ENCODE measurements at places on chromosomes 16 and 17.

- DNase-seq, result peak; percentile 59
These were observed 134.6 kb downstream of the GAS7 start for GRCh38 chr17:10063730-10064241.

DNA sequence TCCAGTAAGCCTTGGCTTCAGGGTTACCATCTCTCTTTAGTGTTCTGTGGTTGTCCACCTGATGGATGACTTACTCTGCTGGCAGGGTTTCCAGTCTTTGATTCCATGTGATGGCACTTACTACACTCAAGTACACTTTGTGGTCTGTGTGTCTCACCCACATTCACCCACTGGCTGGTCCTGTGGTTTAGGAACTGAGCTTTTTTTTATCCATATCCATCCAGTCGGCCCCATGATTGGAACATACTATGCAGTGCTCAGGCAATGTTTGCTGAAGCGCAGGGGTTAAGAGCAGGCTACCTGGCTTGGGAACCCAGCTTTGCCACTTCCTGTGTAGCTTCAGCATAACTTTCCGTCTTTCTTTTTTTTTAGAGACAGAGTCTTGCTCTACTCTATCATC, 2.8 kb upstream of the FUS start:
- peak; percentile 60 for DNase-seq

DNA sequence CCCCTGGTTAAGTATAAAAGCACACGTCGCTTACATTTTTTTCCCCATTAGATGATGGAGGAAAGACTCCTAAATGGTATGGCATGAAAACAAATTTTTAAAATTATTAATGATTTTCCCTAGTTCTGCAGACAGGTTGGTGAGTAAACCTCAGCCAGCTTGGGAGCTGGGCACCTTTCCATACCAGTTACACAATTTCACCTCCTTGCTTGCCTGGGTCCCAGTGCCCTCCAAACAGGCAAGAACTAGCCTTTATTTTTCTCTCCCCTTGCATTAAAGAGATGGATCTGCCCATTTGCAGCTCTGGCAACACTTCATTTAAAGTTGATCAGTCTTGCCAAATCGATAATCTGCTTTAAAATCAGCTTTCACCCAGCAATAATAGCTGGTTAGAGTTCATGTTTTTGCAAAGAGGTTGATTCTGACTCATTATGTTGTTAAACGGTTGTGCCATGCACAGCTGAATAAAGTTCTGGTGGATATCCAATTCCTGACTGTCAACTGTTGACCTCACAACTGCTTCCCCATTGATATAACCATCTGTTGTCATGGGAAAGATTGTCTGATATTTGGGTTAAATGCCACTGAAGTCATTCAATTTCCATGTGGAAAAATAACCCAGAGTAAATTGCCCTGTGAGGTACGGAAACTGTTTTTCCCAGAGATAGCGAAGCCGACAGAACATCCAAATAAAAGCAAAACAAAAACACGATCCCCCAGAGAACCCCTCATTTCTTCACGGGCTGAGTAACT, 1.3 kb downstream of the C17orf58 start:
- DNase-seq, result no peak

- DNase-seq, result no peak
These were observed 1.2 kb downstream of the ARHGAP17 start for GRCh38 chr16:25013751-25014499.

DNA sequence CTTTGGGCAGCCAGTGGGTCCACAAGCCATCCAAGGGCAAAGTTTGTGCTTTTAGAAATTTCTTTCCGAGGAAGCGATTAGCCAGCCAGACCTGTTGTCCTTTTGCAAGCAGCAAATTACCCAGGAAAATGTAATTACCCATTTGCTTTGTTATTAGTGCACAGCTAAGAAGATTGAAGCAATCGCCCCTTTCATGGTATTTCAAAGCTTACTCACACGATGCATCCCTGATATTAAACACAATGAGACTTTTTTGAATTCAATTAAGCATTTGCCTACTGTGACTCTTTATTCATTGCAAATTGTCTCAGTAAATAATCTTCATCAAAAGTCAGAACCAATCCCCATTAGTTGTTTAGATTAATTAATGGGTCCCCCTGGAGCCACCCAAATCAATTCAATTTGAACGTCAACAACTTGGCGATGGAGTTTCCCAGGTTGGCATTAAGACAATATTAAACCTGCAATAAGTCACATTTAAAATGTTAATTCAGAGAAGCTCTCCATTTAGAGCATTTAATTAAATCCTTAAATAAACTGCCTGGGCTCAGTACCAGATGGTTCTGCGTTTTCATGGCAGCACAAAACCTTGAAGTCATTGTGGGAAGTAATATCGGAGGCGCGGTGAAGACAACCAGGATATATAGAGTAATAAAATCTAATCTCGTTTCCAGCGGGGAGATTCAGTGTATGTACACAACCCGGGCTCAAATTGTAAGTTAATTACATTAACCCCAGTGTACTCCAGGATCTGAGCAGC, 366.2 kb upstream of the TNRC6C start:
- no peak for DNase-seq

GRCh38 chr16:76583945-76584344, 306.7 kb downstream of the CNTNAP4 start:
- DNase-seq, result no peak

DNA sequence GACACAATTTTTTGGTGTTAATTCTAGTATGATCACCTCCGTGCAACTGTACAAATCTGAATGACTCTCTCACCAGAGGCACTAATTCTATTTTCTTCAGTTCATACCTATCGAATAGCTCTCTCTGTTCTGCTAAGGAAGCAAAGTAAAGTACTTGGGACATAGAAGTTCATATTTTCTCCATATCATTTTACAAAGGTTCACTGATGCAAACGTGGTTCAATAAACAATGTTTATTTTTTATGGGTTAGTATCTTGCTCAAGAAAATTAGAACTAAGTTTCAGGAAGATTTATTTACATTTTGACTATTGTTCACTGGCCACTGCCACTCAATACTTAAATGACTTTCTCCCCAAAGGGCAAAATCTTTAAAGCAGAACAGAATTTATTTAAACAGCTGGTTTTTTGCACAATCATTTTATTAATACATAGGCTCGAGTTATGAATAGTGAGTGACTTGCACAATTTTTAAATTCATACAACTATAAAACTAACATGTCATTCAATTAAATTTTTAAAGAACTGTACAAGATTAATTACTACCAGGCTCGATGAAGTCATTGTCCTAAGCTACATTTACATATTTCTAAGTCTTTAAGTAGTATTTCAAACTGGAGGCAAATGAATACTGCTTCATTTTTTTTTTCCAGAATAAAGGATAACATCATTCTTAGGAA, 255.8 kb downstream of the C16orf95 start:
- no peak for DNase-seq

DNA sequence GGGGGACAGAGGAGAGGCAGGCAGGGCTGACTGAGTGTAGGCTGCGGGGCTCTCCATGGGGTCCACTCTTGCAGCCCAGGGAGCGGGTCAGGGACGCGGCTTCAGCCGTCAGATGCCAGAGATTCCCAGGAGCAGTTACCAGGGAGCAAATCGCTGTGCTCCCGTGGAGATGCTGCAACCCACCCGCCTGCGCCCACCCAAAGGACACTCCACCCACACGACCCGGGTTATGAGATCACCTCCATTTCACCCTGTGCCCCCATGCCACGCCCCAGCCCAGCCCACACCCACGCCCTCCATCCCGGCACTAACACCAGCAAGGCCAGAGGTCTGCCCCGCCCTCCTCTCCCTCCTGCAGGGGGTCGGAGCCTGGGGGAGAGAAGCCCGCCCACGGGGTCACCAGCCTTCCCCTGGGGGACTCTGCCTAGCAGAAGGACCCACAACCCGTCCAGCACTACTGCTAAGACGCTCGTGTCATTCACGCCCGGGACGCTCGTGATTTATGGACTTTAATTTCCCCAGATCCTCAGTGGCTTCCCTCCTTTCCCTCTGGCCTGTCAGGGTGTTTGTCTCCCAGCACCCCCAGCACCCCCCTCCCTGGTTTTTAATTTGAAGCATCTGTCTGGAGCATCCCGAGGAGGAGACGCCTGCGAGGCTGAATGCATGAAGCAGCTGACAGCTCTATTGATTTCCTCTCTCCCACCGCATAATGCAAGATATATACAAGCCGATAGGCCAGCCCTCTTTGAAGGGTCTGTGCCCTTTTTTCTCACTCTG, 6.7 kb upstream of the RPL38 start:
- DNase-seq, result no peak

DNA sequence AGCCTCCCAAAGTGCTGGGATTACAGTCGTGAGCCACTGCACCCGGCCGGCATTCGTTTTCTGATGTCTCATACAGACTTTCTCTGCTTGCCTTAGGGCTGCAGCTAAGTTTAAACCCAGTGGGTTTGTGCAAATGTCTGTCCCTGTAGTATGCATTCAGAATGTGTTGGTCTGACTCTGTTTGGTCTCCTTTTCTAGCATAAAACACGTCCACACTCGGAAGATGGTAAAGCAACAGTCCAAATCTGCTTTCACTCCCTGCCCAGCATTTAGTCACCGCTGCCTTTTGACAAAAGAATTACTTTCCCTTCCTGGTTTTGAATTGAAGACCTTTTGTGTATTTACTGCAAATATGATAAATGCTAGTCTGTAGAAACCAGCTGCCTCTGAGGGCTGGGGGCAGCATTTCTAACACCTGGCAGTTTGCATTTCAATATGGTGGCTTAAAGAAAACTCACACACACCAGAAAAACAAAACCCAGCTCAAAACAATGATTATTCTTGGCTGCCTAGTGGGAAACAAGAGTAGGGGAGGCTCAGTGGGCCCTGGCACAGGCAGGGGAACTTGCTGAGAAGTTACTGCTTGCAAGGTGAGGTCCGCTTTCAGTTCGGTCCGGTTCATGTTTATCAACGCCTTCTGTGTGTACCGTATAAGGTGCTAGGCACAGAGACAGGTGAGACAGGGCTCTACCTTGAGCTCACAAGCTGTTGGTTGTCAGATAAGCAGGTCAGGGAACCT, 56.9 kb downstream of the MSI2 start:
- no peak for DNase-seq

DNA sequence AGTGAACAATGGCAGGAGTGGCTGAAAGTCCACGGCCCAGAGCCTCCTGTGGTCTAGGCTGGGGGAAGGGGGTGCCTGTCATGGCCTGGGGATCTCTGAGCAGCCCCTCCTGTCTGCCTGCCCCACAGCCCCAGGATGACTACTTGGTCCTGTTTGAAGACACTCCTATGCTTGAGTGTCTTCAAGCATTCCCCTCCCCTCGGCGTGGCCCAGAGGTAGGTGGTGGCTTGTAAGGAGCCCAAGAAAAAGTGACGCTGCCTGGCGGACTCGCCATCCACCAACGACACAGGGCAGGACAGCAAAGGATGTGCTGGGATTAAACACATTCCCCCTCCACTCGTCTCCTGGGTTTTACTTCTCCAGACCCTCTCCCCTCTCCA, 5.7 kb downstream of the SULT1A1 start:
- no peak for DNase-seq

DNA sequence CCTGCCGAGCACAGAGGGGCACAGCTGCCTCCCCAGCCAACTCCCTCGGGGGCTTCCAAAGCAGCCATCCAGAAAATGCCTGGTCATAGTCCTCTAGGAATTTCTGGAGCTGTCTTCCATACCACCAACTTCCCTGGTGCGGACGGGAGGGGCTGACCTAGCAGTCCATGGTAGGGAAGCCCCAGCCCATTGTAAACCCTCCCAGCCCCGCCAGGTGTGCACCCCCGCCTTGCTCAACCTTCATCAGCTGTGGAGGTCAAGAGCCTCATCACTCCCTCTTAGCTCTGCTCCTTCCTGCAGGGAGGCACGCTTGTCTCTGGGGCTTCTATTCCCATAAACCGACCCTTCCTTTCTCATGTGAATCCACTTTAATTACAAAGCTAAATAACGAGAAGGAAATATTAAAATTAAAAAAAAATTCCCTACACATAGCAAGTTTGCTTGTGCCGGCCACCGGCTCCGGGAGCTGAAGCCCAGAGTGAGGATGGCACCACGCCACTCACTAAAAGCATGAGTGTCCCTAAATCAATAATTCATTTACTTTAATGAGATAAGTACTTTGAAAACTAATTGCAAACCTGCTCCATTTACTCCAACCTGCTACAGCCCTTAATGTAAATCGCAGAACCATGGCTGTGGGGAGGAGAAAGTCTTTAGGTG, 181.4 kb downstream of the ENGASE start:
- DNase-seq, result no peak

- DNase-seq, result no peak
These were observed 5.1 kb downstream of the CEMP1 start for GRCh38 chr16:2526135-2526534.

DNA sequence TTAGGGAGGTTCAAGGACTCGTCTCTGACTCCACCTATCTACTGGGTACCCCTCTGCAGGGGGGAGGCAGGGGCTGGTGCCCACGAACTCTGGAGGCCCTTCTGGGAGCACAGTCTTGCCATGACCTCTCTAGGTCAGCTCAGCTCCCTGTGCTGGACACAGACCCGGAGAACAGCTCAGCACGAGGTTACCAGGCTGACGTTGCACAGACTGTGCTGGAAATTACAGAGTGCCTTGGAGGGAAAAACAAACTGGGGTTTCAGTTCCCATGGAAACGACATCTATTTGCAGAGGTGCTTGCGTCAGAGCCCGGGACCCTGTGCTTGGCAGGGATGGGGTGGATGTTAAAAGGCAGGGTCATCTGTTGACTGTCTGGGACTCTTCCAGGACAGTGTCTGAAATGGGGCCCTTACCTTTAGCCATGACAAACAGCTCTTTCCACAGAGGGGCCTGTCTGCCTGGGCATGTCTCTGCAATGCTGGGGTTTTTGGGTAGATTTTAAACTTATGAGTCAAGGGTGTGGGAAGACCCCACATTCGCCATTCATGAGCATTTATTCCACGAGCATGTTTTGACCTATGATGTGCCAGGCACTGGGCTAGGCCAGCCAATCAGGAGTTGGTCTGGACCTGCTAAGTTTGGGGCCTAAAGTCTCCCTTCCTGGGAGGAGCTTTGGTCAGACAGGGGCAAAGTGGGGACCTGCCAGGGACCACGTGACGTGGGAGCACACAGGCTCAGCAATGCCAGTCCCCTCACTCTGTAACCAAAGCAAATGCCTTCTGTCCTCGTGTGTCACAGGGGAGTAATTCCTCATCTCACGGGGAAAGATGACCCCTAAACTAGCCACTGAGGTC, 22.5 kb downstream of the CCR7 start:
- DNase-seq, result peak; percentile 80

DNA sequence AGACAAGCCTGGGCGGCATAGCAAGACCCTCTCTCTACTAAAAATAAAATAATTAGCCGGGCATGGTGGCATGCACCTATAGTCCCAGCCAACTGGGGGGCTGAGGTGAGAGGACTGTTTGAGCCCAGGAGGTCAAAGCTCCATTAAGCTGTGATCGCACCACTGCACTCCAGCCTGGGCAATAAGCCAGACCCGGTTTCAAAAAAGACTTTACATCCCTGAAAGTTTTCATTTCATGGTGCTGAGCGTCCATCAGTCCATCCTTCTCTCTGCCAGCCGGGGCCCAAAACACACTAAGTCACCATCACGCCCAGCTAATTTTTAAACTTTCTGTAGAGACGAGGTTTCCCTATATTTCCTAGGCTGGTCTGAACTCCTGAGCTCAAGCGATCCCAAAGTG, 10.6 kb downstream of the RAB40B start:
- DNase-seq, result no peak
